Spinal cord (tissue), 10 donors: ENCODE measurements at places on chromosomes 6 and 20. TPM values are rescaled to one million over a fixed set of nuclear protein-coding genes. Genes with fewer than 3 reads are reported as not detected.

CDSN gene
- not detected for total RNA-seq

MEP1A gene
- total RNA-seq = 0.06 TPM

RFX6 gene
- total RNA-seq = not detected

GRIK2 gene
- 25.3 TPM for total RNA-seq
